ENCODE measurements at places on chromosomes 6 and 20.

DNA sequence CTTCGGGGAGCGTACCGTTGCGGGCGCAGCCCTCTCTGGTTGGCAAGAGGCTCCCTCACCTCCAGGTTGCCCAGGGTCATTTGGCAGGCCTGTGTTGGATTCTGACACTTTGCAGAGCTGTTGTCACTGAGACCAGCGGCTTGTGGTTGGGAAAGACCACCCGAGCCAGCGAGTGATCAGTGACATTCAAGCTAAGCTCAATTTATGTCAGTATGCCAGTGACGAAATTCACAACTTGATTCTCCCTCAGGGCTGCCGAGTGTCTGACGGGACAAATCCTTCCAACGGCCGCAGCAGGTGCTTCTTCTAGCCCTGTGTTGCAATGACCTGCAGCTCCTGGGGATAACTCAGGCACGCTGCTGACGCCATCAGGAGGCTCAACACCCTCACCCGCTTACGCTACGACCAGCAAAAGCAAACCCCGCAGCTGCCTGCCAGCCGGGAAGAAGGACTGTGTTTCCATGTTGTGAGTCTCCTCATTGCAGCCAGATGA is 16.9 kb upstream of the SLC22A2 start:
- DNase-seq = no peak

DNA sequence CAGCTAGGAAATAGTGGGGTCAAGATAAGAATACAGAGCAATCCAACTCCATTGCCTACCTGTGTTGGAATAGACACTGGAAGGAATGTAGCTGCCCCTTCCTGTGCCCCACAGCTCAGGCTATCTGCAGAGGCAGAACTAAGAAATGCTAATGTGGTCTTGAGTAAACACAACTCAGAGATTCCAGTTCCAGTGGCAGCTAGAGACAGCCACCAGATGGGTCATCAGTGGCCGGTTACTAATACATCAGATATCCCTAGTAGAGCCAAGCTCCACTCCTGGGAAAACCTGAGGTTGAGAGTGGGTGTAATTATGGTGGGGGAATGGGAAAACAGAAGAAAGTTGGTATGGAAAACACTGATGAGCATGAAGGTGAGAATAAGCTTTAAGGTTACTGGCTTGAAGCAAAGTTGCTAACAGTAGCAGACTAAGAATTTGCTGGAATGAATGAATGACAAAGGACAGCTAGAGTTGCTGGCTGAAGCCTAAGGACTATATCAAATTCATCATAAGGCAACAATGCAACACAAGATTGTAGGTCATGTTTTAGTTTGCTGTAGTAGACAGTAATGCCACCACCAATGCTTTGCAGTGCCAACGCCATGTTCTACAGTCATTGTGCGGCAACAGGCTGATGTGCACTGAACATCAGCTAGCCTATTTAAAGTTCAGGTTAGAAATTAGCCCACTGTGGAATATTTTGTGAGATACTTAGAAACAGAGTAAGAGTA is 28.3 kb upstream of the FAM83C start:
- no peak for DNase-seq

GRCh38 chr6:156420172-156420993 is 356.8 kb upstream of the ARID1B start:
- DNase-seq = no peak

GRCh38 chr20:2167112-2167511 is 65.5 kb downstream of the STK35 start:
- no peak for DNase-seq

GRCh38 chr20:39851459-39851858 is 837.6 kb downstream of the MAFB start:
- no peak for DNase-seq
